Memory B cell (primary cell): ENCODE measurements at places on chromosomes 6 and 20.

GRCh38 chr6:33407132-33407718 is 3.6 kb upstream of the PHF1 start:
- no peak for DNase-seq

DNA sequence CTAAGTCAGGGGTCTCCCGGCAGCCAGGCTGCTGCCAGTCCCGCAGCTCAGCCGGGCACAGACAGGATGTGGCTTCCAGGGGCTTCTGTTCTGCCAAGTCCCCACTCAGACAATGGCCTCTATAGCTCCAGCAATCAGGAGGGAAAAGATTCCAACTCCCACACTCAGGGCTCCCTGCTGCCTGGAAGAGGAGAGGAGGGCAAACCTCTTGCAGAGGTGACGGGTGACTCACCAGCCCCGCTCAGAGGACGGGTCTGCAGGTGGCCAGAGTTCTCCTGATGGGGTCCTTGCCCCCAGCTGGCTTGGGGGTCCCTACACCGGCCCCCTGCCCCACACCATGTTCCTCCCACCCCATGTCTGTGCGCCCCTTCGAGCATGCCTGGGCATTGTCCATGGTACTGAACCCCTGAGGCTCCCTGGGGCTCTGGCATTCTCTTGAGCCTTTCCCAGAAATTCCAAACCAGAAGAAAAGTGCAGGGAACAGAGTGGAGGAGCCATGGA is 32.6 kb downstream of the NTSR1 start:
- no peak for DNase-seq

- DNase-seq = no peak
Observed at GRCh38 chr20:36101192-36101591, 53.3 kb upstream of the EPB41L1 start.

DNA sequence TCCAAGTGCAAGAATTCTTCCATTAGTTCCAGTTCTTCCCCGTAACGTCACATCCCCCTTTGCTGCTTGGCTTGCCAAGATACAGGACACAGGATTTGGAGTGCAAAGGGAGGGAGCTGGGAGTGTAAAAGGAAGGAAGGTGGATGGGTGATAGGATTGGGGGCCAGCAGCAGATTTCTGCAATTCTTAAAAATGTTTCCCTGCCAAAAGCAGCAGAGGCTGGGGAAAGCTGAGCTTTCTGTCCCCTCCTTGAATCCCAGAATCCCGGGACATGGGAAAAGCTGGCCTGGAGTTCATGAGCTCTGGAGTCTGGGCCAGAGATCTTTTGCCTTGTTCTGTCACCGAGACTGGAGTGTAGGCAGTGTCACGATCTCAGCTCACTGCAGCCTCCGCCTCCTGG is 60.0 kb upstream of the EPB41L1 start:
- no peak for DNase-seq

DNA sequence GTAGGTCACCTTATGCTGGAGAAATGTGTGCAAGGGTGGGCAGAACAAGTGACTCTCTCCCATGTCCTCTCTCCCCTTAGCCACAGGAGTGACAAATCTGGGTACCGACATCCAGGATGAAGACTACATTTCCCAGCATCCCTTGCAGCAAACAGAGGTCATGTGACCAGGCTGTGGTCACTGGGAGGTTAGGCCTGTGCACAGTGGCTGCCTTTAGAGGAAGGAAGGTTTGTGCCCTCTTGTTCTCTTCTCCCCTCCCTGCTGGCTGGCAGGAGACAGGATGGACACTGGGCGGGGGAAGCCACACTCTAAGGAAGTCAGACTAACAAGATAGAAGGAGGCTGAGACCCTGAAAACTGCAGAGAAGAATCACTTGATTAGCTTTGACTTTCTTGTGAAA is 360.2 kb downstream of the PREX1 start:
- DNase-seq = no peak

DNA sequence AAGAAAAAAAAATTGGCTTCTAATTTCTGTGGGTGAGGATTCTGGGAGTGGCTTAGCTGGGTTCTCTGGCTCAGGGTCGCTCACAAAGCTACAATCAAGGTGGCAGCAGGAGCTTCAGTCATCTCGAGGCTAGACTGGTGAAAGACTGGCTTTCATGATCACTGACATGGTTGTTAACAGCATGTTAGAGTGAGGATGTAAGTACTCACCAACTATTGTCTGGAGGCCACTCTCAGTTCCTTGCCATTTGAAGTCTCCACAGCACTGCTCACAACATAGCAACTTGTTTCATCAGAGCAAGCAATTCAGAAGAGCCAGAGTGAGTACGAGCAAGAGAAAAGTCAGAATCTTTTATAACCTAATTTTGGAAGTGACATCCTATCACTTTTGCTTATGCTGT is 145.7 kb upstream of the PRSS16 start:
- no peak for DNase-seq

GRCh38 chr20:62641321-62642050 is 817 bp upstream of the SLCO4A1 start:
- DNase-seq = no peak

DNA sequence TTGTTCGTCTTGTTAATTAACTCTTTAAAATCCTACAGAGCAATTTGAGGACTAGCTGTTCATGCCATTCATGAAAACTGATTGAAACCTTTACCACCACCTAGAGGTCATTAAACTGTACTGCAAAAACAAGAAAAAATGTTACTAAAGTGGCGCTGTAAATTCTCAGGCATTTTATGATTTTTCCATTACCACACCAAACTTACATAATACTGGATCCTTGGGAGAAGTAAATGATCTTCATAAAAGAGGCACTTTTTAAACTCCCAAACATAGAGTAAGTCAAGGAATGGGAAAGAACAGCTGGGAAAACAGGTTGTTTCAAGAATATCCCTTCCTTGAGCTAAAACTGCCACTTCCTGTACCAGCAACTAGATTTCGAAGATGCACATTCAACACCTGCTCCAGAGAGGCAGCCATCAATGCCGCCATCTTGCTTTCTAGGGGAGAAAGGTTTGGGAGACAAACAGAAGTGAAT is 54.3 kb downstream of the MYLIP start:
- DNase-seq = no peak

DNA sequence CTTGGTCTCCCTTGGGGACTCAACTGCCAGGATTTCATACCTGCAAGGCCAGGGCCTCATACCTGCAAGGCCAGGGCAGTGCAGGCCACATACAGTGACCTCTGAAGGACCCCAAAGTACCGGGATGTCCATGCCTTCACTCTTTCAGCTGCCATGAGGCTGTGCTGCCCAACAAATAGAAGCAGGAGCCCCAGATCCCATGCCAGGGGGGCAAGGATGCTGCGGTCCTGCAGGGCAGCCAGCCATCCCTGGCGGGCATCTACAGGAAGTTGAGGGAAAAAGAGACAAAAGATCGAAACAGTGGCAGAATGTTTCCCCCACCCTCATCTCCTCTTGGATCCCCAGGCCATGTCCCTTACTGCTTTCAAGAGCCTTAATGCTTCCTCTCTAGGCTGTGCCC is 799 bp downstream of the NRM start:
- no peak for DNase-seq

GRCh38 chr6:20366082-20366830 is 35.4 kb upstream of the E2F3 start:
- DNase-seq = no peak

GRCh38 chr6:158905277-158905676 is 86.1 kb upstream of the EZR start:
- no peak for DNase-seq
